ENCODE measurements at places on chromosomes 3 and 15. TPM values are rescaled to one million over a fixed set of nuclear protein-coding genes. Genes with fewer than 3 reads are reported as not detected.

RPS27L gene
- 85.1 TPM for total RNA-seq

GRCh38 chr3:43496740-43497375, 125.0 kb downstream of the ANO10 start:
- no peak for ATAC-seq

CSTA gene
- total RNA-seq: 95.6 TPM

DNA sequence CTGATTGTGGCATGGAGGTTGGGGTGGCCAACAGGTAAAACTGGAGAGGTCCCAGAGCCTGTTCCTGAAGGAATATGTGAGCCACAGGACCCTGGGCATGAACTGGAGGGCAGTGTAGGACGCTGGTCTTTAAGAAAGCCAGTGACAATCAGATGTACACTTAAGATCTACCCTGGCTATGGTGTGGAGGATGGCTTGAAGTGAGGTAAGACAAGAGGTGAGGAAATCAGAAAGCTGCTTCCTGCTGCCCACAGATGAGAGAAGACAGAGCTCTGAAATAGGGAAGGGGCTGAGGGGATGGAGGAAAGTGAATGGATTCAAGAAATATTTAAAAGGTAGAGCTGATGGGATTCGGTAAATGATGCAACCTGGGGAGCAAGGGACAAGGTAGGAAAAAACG, 22.7 kb upstream of the KLHL6 start:
- ATAC-seq: no peak

DNA sequence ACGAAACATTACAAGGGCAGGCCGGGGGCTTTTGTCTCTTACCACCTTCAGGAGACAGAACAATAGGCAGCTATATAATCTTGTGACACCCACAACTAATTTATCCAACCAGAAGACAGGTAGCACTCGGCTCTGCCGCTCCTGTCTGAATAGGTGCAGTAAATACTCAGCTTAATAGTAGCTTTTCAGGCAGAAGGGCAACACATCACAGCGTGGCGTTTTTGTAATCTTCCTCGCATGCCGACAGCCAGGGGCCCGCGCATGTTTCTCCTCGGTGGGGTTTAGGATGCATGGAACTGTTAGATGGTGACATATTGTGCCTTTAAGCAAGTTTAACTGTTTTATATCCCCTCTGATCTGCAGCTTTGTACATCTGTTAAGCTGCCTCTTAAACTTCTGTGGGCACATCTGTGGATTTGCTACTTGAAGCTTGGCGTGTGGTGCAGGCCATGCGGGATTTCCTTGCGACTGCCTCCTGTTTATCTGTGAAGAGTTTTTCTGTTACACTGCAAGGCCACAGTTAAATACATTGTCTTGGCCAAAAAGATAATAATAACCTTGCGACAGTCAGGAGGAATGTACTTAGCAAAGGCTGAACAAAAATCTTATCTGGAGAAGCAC, 123.2 kb upstream of the BNIP2 start:
- no peak for ATAC-seq

DNA sequence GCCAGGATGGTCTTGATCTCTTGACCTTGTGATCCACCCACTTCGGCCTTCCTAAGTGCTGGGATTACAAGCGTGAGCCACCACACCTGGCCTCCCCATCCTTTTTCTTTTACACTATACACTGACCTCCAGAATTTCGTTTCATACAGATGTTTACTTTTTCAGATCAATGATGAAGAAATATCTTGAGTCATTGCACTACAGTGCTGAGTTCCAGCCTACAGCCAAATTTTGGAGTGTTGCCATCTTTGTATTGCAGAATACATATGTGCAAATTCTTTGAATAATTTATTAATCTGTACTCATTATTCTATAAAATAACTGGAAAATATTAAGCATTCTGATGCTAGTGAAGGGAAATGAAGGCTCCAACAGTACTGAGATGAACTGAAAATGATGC, 12.5 kb downstream of the ZPLD1 start:
- no peak for ATAC-seq

ALCAM gene
- total RNA-seq: 25.4 TPM

DNA sequence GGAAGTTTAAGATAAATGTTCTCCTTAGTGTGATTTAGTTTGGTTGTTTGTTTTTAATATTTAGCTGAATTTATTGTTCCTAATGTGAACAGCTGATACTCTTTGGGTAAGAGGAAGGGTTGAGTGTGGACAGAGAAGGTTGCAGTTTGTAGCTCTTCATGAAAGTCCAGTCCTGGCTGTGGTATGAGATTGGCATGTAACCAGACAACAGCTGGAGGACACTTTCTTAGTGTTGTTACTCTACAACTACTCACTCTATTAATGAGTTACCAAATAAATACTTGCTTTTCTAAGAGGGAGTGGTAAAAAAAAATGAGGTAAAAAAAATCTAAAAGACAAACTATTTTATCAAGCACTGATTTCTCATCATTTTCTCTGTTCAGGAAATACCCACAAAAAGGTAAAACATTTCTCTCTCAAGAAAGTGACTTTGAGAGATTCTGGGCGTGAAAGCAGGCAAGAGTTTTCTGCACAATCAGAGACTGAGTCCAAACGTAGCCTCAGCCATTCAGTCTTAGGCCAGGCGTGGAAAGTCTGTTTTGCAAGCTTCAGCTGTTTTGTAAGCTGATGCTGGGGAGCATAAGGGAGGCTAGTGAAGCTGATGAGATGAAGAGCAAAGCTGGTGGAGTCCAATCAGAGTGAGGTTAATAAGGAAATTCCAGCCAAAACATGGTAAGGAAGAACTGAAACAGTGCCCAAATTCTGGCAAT, 138.5 kb upstream of the ARPP21 start:
- ATAC-seq: no peak

GRCh38 chr3:101838691-101839090, 10.6 kb upstream of the NFKBIZ start:
- no peak for ATAC-seq

GRCh38 chr3:40681658-40682055, 156.9 kb downstream of the ZNF621 start:
- no peak for ATAC-seq

GRCh38 chr3:88149101-88149508, 654 bp upstream of the C3orf38 start:
- peak; percentile 3 for ATAC-seq

CXCR6 gene
- 0.54 TPM for total RNA-seq

GRCh38 chr15:66390678-66391077, 4.0 kb downstream of the MAP2K1 start:
- no peak for ATAC-seq

RBP2 gene
- not detected for total RNA-seq

MIX23 gene
- total RNA-seq: 23.8 TPM

ITGB5 gene
- 137 TPM for total RNA-seq

CCRL2 gene
- total RNA-seq: 3.0 TPM

DNA sequence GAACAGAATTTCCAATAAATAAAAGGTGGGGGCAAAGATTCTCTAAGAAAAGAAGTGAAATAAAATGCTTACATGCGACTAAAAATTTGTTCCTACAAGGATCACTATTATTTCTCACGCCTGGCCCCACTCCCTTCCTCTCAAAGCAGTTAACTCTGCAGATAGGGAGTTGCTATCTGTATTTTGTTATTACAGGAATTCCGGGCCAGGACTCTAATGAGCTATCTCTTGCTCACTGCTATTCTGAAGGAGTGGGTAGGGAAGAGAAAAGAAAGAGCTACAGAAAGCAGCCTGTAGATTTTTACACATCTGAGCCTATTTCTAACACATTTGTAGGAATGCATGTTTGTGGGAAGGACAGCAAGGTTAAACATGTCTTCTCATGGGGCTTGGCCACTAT, 140.4 kb downstream of the PCCB start:
- ATAC-seq: no peak

DNA sequence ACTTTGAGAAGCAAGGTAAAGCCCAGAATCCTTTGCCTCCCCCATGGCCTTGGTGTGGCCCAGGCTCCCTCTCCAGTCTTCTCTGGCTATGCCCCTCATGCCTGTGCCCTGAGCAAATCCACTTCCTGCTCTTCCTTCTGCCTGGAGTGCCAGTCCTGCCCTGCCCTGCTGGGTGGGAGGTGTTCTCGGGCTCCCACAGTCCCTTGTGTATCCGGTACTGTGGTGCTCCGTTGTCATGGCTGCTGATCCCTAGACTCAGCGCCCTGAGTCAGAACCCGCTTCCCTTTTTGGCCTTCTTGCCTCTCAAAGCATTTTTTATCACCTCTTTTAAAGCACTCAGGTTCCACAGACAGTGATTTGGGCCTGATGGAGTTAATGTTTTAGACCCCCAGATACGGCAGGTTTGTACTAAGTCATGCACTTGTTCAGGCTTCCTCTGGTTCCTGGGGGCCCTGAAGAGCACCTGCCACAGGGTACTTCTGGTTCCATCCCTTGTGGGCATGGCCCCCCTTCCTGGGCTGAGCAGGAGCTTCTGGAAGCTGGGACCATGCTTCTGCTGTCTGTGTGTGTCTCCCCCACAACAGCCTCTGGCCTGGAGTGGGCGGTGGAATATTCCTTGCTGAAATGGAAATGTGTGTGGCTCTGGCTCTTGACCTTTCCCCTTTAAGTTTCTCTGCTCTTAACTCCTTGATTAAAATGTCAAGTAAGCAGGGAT, 29.6 kb upstream of the ADAMTS7 start:
- ATAC-seq: peak; percentile 65

TM2D3 gene
- total RNA-seq: 58.3 TPM

TM4SF1 gene
- 95.9 TPM for total RNA-seq

DNA sequence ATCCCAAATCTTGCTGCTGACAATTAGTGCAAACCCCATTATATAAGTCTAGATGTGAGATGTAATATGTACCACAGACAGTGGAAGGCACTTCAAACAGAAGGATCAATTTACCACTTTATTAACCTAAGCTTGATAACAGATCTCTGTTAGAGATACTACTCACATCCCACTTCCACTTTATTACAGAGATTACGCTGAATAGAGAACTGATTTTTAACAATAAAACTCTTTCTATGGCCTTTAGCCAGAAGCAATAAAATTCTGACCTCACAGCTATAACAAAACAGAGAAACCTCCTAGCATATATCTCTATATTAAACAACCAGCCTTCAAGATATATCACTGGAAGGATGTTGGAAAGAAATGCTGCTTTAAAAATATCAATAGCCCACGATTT, 517.7 kb downstream of the MAGI1 start:
- no peak for ATAC-seq

GRCh38 chr3:72060447-72061034, 275.6 kb upstream of the PROK2 start:
- no peak for ATAC-seq

PARP15 gene
- 2.7 TPM for total RNA-seq

DNA sequence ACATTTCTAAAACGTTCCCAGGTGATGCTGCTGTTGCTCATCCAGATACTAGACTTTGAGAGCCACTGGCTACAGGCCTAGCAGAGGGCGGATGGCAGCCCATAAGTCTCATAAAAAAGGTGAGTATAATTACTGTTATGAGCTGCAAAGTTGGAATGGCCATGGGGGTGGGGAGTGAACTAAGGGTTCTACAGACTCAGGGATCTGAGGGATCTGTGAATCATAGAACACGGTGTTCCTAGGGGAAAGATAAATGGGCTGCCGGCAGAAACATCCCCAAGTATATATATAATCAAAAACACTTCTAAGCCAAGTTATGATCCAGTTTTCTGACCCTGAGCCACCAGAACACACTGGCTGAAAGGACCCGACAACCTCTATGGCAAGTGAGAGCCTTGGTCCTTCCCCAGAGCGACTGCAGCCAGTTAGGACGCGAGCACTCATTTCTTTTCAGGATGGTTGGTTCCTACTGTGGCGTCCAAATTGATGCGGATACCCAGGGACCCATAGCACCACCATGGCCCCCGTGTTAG, 7.9 kb upstream of the SYNM start:
- ATAC-seq: peak; percentile 84

- ATAC-seq: peak; percentile 46
Measured at GRCh38 chr3:69692761-69693160, 46.5 kb upstream of the MITF start.

RTP1 gene
- total RNA-seq: not detected

GRCh38 chr15:70424937-70425411, 327.3 kb upstream of the TLE3 start:
- no peak for ATAC-seq

ZPLD1 gene
- 0.15 TPM for total RNA-seq
